IPS DF 6.9 (cell line): ENCODE measurements at places on chromosomes 12 and 14.

DNA sequence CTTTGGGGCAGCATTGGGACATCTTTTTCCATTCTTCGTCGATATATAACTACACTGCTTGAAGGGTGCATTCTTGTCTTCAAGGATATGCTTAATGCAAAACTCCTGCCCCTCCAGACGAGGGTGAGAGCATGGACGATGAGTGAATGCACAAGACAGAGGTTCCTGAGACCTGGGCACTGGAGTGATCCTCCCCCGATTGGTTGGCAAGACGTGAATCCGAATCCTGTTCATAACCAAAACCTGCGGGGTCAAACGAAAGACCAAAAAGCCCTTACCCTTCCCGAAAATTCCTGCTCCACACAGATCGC lies 684 bp downstream of the KANSL2 start:
- no peak for DNase-seq

- no peak for DNase-seq
These were observed 6.7 kb upstream of the CDKL1 start for GRCh38 chr14:50403419-50403818.

- no peak for DNase-seq
These were observed 193.8 kb downstream of the TMTC2 start for GRCh38 chr12:82880442-82880901.

- no peak for DNase-seq
These were observed 42.9 kb downstream of the ITPK1 start for GRCh38 chr14:93072659-93073357.

DNA sequence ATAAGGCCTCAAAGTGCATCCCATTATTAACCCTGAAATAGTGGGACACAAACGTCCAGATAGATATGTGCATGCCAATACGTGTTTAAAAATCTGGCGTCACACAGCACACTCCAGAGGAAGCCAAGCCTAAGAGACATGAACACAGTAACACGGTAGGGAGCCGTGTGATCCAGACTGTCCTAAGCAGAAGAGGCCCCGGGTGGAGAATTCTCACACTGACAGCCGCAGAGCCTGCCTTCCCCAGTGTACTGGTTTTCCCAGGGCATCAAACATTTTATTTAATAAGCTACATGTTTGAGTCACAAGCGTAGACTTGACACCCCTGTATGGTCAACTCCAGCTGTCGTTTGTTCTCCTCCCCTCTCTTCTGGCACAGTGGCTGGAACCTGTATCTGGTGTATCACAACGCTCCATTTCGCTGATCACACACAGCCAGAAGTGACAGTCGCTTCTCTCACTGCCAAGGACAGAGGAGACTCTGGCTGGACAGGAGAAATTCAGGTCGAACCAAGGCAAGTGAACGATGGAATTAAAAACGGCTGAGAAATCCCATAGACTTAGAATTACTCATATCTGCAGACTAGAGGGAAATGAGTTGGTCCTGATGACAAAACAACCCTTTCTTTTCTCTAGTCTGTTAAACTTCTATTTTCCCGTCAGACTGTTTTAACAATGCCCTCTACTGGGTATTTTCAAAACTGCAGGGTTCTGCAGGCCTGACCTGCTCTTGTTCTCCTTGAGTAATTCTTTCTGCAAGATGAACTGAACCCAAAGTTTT lies 359.9 kb downstream of the RGS6 start:
- peak; percentile 25 for DNase-seq

- no peak for DNase-seq
These were observed 92.9 kb downstream of the PPP2R5C start for GRCh38 chr14:101854366-101854765.

DNA sequence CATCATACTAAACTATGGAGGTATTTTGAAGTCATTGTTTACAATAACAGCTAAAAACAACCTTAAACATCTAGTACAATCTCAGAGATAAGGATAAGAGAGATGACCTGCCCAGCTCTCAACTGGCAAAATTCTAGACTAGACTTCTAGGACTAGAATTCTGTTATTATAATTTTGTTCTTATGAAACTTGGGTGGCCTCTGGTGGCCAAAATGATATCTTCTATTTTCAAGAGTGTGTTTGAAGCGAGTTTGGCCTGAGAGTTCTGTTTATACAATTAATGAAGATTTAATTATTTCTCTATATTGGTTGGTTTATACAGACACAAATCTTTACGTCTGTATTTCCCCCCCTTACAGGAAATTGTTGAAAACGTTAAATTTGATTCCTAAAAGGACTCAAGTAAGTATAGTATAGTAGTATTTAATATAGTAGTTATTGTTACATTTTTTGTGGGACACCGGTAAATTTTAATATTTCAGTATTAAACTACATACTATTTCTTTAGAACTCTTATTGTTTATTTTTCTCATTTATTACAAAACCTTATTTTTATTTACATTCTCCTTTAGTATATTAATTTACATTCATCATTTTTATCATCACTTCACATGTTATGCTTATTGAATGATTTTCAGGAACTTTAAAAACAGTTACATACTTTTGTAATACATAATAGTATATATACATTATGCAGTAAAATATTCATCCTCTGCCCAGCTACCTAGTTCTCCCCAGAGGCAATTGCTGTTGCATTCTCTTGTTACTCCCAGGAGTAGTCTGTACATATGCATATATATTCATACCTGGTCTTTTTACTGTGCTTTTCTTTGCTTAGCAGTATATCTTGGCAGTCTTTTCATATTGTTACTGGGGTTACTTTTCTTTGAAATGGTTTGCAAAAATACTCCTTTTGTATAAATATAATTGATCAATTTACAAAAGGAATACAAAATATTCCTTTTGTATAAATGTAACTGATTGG lies 6.6 kb downstream of the PPHLN1 start:
- DNase-seq: no peak

DNA sequence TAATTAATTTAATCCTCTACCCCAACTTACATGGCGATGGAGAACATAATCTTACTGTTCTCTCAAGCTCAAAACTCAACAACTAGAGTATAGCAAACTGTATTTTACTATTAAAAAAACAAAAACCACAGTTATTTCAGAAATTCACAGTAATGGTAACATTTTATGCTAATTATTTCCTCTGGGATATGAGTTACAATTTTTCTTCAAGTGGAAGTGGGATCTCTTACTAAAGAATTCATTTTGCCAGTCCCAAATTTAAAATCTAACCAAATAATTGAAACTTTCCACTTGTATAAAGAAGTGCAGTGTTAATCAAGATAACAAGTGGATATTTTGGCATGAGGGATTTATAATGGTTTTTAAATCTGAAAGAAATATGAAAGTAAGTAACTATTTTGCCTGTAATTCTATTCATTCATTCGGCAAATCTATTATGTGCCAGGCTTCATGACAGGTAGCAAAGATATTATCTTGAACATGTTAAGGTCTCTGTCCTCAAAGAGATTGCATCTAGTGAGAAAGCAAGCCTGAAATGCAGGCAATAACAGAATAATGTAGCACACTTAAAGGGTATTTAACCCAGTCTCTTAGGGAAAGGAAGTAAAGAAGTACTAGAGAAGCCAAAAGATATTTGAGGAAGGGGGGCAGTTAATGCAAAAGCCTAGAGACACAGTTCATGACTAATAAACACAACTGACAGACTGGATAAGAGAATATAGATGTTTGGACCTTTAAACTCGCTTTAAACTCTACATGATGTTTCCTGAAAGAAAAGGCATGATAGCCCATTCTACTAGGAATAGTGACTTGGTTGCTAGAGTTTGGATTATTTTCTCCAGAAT lies 44.0 kb downstream of the TAOK3 start:
- DNase-seq: no peak

DNA sequence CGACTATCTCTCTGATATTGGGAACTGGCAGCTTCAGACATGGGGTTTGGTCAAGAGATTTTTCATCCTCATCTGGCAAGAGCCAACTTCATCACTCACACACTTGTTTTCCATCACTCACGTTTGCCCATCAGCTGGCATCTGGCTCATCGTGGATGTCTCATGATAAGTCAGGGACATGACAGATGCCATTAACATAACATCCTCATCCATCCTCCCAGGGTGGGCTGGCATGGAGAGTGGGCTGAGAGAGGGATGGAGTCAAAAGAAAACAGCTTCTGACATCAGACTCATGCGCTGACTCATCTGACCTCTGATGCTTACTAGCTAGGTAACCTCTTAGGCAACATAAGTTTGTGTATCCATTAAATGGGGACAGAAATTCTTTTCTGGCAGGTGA lies 1.8 kb upstream of the VSX2 start:
- DNase-seq: no peak

DNA sequence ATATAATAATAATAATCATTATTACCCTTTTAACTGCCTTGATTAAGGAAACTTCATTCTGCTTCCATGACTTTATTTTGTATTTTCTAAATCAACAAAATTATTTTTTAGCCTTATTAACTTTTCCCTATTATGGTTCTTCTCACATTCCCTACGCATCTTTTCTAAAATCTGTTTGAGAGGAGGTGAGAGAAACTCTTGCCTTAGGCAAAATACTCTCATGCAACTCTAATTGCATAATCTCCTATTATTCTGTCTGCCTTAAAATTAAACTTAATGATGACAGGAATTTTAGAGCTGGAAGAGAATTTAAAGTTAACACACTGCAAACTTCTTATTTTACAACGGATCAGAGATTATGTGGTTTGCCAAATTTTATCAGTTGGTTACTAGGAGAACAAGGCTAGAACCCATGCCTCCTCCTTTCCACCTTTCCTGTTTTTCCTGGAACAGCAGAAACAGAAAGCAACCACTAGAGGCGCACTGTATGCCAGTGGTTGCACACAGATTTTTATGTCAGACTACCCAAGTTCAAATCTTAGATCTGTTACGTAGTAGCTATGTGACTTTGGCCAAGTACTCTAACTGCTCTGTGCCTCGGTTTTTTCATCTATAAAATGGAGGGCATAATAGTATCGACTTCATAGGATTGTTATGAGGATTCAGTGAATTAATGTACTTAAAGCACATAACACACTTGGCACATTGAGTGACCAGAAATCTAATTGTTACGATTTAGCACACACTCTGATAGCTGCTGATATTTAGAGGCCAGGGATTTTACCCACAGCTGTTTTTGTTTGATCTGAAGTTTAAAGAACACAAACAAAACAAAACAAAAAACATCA lies 4.3 kb upstream of the BRMS1L start:
- DNase-seq: no peak

DNA sequence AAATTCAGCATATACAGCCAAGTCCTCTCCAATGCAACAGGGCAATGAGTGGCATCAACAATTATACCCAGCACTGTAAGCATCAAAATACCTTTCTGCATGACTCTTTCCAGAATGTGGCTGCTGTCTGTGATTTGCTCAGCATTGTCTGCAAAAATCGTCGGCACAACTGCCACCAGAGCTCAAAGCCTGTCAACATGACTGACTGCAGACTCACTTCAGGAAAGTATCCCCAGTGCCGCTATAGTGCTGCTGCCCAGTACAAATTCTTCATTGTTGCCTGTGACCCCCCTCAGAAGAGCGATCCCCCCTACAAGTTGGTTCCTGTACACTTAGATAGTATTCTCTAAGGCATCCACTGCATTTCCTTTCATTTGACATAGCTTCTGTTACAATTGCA lies 735 bp downstream of the RNASE6 start:
- no peak for DNase-seq

GRCh38 chr12:41652981-41653380 lies 464.9 kb downstream of the PDZRN4 start:
- DNase-seq: no peak

- DNase-seq: peak; percentile 11
These were observed 439.6 kb upstream of the LRFN5 start for GRCh38 chr14:41167040-41167439.

DNA sequence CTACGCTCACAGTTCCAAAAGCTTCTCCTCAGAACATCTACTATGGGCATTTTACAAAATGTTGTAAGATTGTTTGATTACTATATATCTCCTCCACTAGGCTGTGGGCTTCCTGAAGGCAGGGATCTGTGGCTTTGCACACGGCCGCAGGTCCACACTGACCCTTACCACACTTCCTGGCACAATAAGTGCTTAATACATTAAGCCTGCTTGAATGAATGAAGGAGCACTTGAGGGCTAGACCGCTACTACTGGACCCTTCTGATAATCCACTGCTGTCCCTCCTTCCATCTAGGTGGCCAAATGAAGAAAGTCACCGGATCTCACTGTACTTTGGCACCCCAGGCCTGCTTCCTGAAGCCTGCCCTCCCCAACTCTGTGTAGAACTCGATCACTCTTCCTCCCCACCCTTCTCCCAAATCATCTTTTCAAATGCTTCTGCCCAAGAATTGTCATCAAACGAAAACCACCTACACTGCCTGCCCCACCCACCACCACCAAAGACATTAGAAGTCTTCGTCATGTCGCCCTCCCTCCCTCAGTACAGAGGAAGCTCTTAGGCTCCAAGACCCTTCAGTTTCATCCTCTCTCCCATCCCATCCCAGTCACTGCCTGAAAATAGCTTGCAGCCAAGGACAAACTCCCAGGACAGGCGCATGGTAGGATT lies 596 bp upstream of the ZBTB39 start:
- DNase-seq: no peak
